ENCODE measurements at places on chromosomes 16 and 17.
A peak's percentile ranks its signal among the peaks of the same experiment; 100 is the strongest.

DNA sequence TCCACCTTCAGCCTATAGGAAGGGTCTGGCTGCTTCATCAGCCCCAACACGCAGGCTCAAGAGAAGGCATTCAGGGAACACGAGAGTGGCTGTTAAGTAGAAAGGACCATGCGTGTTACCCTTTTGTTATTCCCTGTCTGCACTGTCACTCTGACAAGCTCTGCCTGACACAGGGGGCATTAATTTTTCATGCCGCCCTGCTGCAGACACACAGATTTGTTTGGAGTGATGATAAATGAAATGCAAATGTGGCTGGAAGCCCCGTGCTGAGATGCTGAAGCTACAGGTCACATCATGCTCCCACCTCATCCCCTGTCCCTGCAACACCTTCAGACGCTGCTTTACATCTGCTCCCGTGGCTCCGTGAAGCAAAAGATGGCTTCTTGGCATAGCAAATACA lies 97.7 kb downstream of the USP31 start:
- DNase-seq = no peak

DNA sequence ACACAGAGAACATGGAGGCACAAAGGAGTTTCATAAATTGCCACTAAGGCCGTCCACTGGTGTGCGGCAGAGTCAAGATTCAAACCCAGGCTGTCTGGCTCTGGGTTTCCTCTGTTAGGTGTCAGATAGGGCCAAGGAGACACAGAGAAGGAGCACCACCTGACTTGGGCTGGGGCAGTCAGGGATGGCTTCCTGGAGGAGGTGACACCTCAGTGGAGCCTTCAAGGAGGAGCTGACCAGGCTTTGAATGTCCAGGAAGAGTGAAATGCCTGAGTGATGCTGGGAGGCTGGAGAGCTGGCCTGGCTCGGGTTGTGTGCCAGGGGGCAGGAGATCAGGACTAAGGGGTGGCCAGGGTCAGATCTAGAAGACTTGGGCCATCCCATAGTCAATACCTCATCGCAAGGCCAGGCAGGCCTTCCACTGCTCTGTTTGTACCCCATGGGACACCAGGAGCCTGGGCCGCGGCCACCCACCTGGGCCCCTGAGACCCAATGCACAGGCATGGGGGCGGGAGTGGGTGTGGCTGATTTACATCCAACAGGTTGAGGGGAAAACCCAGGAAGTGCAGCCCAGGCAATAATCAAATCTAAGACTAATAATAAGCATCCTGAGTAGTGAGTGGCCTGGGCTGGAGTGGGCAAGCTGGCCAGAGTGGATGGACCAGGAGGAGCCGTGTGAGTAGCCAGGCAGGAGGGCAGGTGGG lies 73.7 kb downstream of the USP22 start:
- no peak for DNase-seq

- DNase-seq = peak; percentile 55
Observed at GRCh38 chr17:44198721-44199552, 747 bp downstream of the ATXN7L3 start.

GRCh38 chr17:14950216-14950615 lies 314.9 kb downstream of the PMP22 start:
- DNase-seq = no peak

- no peak for DNase-seq
Observed at GRCh38 chr16:9511389-9511788, 419.9 kb downstream of the HAPSTR1 start.

- peak; percentile 27 for DNase-seq
Observed at GRCh38 chr17:45231481-45232116, 9.9 kb downstream of the FMNL1 start.

GRCh38 chr17:17812211-17813054 lies 24.4 kb downstream of the SREBF1 start:
- DNase-seq = peak; percentile 81

GRCh38 chr16:75072239-75072947 lies 44.2 kb downstream of the LDHD start:
- no peak for DNase-seq

GRCh38 chr17:1229349-1229899 lies 40.8 kb upstream of the BHLHA9 start:
- DNase-seq = no peak

DNA sequence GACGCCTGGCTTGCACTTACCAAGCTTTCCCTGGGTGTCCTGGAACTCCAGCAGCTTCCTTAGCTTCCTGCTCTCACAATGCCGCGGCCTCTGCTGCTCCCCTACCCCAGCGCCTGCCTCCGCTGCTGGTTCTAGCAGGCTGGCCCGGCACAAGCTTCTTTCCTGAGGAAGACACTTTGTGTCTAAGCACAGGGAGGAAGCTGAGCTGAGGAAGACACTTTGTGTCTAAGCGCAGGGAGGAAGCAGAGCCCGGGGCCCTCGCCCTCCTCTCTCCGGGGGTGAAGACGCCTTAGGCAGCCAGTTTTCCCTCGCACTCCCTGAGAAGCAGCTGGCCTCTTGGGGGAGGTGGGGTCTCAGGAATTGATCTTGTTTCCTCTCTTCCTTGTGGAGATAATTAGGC lies 64.9 kb downstream of the PLD6 start:
- DNase-seq = no peak

GRCh38 chr17:16513873-16514272 lies 21.9 kb upstream of the LRRC75A start:
- DNase-seq = no peak

DNA sequence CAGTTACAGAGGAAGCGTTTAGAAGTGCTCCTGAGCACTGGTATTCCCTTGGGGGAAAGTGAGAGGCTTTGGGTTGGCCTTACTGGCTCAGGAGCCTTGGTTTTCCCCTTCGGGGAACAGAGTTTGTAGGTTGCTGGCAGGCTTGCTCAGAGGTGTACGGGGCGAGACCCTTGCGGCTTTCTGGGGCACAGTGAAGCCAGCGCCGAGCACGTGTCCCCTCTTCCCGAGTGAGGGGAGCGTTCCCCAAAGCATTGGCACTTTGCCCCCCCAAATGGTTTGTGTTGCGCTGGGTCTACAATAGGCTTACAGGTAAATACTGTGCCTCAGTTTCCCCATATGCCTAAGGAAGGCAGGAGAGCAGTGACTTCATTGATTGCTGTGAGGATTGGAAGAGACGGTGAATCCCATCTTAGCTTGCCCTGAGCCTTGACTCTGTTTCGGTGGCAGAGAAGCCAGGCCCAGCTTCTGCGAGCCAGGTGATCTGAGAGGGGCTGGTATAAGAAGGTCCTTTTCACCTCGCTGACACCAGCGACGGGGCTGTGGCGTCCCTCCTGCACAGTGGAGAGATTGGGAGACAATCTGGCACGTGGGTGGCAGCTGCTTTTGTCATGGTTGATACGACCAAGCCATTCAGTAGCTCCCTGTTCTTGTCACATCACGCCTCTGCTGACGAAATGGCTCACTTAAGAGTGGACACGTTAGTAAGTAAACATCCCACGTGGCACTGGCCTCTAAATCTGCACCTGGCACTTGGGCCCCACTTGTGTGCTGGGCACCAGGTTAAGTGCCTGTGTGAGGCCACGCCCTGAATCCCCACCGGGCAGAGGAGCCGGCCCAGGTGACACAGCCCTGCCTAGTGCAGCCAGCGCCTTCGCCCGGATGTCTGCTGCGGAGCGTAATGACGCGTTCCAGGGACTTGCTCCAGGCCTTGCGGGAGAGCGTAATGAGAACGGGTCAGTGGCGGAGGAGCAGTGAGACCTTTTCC lies 55.0 kb downstream of the MEAK7 start:
- no peak for DNase-seq

GRCh38 chr17:40598619-40599467 lies 33.6 kb upstream of the CCR7 start:
- DNase-seq = peak; percentile 67

DNA sequence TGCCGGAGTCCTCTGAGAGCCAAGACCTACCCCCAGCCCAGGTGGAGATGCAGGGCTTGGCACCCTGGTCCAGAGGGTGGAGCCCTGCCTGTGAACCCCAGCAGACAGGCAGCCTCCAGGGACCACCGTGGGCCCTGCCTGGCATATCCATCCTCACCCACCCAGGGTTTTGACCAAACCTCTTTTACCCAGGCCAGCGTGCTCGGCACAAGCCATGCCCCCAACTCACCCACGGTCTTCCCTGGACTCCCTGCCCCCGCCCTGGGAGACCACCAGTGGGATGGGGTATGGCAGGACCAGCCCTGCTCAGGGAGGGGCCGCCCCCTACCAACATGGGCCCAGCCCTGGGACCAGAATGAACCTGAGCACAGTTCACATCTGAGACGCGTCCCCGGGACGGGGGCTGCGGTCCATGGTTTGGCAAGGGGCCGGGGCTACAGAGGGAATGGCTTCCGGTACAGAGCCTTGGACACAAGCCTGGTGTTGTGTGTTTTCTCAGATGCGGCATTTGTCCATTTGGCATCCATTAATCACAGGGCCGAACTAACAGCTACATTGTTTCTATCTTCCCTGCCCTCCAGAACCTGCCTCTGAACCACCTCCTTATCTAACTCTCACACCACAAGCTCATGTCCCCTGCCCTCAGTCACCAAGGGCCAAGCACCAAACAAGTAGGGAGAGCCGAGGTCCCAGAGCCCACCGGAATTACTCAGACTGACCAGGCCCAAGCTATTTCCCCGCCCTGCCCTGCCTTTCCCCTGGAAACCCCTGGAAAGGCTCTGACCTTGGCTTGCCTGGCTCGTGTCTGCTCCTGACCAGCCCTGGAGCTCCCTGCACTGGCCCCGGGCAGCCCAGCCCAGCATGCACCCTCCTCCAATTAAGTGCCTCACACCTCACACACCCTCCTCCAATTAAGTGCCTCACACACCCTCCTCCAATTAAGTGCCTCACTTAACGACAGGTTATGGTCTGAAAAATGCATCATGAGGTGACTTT lies 14.1 kb downstream of the HS3ST6 start:
- DNase-seq = no peak

GRCh38 chr17:73471924-73472323 lies 160.1 kb upstream of the CDC42EP4 start:
- DNase-seq = no peak

DNA sequence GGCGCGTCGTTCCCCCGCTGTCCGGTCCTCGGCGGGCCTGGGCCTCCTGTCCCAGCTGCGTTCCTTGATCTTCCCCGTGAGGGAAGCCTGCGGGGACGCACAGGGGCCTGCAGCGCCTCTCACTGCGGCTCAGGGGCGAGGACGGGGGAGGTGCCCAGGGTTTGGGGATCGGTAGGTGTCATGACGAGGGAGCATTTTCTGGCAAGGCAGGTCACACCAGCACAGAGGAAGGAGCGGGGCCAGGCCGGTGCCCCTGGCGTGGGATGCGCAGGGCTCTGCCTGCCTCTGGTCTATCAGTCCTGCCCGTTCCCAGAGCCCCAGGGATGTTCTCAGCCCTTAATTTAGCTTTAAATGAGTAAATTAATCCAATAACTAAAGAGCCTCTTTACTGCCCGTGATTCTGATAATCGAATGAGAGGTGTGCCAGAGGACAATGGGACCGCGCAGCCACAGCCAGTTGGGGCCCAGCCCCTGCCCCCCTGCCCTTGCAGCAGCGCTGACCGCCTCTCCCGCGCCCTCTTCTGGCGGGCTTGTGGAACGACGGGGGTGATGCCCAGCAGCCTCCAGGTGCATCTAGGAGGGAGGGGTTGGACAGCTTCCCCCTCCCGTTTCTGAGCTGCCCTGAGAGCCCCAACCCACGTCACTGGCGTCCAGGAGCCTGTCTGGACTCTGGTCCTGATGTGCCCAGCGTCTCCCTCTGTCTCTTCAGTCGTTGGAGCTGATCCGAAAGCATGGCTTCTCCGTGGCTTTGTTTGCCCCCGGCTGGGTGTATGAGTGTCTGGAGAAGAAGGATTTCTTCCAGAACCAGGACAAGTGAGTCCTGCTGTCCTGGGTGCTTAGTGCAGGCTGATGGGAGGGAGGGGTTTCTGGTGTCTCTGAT lies 7.9 kb downstream of the ENGASE start:
- no peak for DNase-seq

GRCh38 chr17:44518032-44518431 lies 14.8 kb upstream of the GPATCH8 start:
- DNase-seq = no peak

DNA sequence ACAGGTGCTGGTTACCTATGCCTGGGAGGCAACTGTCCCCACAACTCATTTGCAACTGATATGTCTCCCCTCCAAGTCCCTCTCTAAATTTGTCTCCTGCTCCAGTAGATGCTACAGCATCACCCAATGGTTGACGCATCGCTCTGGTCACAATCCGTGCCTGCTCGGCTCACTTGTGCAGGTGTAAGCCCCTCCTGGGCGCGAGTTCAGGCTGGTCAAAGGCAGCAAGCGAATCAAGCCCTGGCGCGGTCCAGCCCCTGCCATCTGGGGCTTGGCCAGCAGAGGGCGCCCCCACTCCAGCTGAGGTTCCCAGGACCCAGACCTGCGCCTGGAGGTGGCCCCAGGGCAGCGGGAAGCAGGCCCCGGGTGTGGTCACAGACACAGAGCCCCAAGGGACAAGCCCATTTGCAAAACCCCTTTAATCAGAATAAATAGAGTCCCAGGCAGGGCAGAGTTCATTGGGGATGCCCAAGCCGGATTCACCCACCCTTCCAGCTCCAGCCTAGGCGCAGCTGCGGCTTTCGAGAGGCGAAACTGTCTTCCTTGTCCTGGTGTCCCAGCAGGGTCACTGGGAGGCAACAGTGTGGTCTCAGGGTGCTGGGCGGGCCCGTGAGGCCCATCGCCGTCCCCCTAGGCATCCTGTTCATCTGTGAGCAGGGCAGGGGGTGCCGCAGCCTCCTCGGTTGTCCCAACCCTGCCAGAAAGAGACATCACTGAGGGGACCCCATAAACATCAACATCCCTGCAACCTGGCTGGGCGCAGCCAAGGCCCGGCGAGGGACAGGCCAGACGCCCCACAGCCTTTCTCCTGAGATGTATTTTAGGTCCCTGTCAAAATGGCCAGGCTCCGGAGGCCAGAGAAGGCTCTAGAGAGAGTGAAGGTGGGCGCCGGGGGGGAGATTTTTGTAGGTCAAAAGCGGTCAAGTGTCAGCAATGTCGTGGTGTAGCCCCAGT lies 15.8 kb downstream of the TMC6 start:
- peak; percentile 81 for DNase-seq

DNA sequence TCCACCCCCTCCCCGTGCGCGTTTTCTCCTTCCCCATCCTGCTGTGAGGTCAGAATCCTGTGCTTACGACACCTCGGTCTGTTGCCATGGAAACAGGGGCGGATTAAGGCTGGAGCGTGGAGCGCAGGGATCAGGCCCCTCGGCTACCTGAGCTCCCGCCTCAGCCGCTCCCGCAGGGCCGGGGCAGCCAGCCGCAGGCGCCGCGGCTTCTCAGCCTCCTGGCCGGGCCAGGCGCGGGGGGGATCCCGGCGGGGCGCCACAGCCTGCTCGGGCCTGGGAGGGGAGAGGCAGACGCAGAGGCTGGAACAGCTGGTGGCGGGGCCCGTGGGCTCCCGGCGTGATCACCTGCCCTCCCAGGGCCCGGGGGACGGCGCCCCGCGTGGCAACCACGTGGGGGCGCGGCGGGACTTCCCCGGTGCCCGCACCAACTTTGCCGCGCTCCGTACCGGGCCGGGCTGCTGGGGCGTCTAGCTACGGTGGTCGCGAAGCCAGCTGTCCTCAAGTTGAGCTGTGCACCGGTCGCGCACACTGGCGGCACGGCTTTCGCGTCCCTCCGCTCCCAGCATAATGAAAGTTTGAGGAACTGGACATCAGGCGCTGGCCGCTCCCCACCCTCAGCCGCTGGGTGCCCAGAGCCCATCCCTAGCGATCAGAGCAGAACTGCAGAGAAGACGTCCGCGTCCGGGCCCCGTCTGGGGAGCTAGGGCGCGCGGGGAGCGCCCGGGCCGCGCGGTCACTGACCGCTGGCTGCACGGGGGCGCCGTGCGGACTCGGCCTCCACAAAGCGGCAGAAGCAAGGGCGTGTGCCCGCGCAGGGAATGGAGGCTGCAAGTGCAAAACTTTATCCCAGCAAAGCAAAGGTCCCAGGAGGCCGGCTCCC lies 1.2 kb downstream of the RTN4RL1 start:
- no peak for DNase-seq

Data from activated naive CD4-positive, alpha-beta T cell treated with anti-CD3 and anti-CD28 coated beads, Interleukin-2, amount 50 U/mL, for 72 hours (primary cell).